ENCODE measurements at places on chromosomes 1 and 21.

DNA sequence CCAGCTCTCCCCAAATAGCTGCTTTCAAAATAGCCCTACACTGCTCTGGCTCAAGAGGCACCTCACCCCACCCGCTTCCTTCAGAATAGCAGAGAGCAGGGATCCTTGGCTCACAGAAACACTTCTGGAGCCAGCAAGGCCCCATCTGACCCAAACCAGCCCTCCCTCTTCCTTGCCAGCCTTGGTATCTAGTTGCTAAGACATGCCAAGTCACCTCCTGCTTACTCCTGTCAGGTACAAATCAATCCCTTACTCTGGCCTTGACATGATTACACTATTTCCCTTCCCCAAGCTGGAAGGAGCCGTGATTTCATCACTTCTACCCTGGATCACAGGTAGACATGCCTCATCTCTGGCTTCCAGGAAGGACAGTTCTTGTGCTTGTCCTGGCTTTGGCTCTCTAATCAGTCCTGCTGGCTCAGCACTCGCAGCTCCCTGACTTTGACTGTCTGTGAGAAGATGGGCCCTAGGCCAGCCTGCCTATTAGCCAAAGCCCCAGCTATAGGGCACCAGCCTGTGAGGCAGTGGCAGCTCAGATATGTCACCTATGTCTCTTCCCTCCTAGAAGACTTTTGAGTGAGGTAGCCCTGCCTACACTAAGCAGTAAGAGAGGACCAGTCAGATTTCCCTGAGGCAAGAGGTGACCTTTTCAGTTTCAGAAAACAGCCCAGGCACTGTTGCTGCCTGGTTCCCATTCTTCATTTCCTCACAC lies 8.9 kb upstream of the MUTYH start:
- DNase-seq, result no peak

DNA sequence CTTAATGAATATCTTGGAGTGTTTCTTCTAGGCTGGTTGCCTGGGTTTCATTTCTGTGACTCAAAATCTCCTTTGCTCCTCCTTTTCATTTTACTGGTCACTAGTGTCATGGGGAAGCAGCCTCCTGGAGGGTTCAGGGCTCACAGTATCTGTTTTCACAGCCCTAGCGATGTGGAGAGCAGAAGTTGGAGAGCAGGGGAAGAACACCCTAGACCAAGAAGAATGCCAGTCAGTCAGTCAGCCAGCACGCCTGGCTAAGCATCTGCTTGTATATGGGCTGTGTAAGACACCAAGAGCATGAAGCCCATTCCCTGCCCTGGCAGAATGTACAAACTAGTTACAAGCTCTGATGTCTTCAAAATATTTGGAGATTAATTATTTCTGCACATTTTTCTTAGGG lies 7.9 kb downstream of the RXRG start:
- no peak for DNase-seq

DNA sequence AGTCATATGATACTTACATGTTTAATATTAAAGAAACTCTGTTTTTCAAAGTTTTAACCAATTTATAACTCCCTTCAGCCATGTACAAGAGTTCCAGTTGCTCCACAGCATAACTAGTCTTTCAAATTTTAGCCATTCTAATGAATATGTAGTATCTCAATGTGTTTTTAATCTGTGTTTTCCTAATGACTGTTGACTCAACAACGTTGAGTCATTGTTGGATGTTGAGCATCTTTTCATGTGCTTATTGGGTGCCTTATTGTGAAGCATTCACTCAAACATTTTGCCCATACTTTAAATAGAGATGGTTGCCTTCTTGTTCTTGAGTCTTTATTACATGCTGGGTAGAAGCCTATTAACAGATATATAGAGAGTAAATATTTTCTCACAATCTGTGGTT lies 240.2 kb upstream of the LYPLAL1 start:
- DNase-seq, result no peak

- DNase-seq, result no peak
Observed at GRCh38 chr1:29623501-29623900, 387.2 kb downstream of the PTPRU start.

DNA sequence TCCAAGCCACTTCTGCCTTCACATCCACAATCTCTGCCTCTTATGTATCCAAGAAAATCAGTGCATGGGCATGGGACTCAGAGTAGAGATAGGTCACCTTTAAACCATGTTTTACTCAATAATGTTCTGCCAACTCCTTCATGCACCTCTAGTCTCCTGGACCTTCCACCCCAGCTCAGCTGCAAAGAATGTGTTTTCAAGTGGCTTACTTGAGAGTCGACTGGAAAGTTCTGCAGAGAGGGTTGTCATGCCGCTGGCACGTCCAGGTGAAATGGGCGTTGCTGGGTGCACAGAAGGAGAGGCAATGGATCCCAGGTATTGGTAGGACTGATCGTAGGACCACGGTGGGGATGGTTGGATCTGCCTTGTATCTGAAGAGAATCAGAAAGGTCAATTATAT lies 130.3 kb downstream of the CLIC6 start:
- no peak for DNase-seq

DNA sequence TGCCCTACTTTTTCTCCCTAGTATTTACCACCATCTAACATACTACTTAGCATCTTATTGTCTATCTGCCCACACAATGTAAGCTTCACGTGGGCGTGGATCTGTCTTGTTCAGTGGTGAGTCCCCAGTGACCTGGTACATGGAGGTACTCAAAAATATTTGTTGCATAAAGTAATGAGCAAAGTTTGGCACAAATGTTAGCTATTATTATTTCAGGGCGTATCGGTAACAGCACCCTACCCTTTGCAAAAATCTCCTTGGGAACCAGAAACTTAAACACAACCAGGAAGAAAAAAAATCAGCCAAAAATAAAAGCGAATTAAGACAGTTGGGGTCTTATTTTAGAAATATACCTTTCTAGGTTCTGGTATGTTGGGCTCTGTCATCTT lies 454 bp upstream of the NENF start:
- no peak for DNase-seq

GRCh38 chr1:17045634-17046333 lies 8.0 kb downstream of the SDHB start:
- no peak for DNase-seq

DNA sequence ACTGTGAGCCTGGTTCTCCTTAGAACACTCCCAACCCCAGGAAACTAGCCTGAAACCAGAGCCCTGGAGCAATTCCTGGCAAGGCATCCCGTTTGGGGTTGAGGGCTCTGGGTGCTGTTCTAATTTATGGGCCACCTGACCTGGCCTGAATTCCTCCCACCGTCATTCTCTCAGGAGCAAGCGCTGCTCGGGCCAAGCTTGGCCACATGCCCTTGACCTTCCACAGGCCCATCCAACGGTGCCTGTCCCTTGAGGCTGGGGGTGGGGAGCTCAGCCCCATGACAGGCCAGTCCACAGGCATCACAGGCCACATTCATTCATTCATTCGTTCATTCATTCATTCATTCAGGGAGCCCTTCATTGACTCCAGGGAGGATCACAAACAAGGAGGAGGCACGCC lies 5.3 kb downstream of the PADI2 start:
- no peak for DNase-seq
